Activated CD8-positive, alpha-beta memory T cell treated with anti-CD3 and anti-CD28 coated beads, Interleukin-2, amount 10 ng/mL, durations not matched to agents 7 days and 5 days (primary cell): ENCODE measurements at places on chromosomes 1 and 21.

DNA sequence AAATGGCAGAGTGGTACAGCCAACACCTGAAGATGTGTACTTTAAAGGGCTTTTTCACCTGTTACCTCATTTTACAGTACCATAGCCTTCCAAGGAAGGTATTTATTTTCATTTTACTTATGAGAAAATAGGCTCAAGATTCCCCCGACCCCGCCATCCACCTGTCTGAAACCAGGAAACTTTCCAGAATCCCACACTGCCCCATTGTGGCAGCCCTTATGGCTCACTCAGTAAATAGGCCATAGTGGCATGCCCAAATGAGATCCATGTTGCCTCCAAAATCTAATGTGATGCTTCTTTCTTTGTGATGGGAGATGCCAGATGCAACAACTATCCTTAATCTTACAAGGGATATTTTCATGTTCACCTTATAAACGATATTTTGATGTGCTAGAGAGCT lies 97.8 kb downstream of the EBNA1BP2 start:
- no peak for DNase-seq

- no peak for DNase-seq
These were observed 234.1 kb upstream of the VAMP3 start for GRCh38 chr1:7536891-7537591.

GRCh38 chr1:236636017-236636416 lies 31.7 kb upstream of the HEATR1 start:
- DNase-seq = no peak

DNA sequence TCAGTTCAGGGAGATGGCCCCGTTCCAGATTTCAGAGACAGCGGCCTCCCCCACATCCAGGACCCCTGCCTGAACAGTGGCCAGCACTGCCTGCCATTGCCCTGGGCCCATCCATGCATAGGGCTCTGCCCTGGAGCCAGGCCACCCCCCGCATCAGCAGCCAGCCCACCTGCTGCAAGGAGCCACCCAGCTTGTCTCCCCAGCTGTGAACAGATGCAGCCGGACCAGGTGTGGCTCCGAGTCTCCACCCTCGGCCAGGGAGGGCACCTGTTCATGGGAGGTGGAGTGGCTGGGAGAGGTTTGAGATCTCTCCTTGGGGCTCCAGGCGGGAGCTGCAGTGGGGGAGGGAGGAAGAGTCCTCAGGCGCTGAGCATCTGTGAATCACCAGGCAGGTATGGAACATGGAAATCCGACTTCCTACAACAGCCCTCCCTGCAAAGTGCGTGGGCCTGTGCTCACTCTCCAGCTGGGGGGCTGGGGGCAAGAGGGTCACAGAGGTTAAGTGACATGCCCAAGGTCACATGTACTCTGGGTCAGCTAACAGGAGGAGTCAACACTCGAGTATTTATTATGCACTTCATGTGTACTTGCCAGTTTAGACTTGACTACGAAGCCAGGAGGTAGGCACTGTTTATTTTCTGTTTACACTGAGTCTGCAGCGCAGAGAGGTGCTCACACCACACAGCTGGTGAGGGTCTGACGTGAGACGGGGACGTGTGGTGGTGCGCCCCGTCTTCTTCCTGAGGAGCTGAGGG lies 4.8 kb upstream of the HES5 start:
- DNase-seq = no peak

DNA sequence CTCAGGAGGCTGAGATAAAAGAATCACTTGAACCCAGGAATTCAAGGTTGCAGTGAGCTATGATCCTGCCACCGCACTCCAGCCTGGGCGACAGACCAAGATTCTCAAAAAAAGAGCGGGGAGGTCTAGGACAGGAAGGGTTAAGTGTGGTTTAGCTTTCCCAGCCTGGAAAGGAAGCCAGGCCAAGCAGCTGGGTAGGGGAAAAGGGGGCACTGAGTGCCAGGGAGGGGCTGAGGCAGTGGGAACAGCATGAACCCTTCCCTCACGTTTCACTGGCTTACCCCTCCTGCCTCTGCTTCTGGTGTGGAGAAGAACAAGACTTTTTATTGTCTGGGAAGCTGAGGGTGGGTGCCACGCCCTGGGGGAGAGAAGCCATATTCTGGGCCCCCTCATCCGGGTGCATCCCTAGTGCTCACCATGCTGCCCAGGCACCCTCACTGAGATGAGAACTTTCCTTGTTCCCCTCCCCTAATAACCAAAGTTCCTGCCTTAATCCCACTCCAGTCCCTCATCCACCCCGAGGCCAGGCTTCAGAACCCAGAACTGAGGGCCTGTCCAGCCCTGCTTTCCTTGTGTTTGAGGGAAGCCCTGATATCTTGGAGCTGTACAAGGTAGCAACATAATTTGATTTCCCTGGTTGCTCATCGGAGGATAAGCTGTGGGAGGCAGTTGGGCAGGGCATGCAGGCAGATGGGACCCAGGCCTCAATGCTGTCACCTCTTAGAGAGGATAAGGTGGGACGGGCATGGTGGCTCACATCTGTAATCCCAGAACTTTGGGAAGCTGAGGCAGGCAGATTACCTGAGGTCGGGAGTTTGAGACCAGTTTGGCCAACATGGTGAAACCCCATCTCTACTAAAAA lies 2.0 kb upstream of the LMNA start:
- no peak for DNase-seq

DNA sequence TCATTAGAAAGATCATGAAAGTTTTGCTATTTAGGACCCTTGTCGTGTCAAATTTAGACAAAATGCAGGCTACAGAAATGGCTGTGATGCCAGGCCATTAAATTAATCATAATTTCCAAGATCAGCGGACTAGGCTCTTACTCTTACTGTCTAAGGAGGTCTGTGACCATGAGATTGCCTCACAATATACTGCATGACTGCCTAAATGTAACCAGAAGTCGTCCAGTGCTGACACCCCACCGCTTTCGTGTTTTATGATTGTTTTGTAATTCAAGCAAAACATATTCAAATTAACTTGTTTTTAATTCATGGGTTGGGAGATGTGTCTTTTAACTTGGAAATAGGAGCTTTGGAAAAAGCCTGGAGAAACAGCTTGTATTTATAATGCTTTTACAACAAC lies 947.5 kb downstream of the BRINP3 start:
- DNase-seq = no peak

DNA sequence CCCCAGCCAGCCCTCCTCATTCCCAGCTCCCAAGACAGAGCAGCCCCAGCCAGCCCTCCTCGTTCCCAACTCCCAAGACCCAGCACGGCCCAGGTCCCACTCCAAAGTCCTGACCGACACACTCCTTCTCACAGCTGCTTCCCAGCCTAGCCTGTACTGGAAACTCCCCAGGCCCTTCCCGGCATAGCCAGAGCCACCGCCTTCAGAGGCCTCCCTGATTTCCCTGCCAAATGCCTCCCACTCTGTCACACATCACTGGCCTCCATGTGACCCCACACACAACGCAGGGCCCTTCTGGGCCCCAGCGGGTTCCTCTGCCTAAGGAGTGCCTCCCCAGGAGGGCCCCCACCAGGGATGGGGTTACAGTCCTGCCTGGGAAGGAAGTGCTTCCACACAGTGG lies 2.8 kb downstream of the UBE2J2 start:
- DNase-seq = no peak

GRCh38 chr1:155574077-155574476 lies 11.5 kb upstream of the ASH1L start:
- DNase-seq = no peak

DNA sequence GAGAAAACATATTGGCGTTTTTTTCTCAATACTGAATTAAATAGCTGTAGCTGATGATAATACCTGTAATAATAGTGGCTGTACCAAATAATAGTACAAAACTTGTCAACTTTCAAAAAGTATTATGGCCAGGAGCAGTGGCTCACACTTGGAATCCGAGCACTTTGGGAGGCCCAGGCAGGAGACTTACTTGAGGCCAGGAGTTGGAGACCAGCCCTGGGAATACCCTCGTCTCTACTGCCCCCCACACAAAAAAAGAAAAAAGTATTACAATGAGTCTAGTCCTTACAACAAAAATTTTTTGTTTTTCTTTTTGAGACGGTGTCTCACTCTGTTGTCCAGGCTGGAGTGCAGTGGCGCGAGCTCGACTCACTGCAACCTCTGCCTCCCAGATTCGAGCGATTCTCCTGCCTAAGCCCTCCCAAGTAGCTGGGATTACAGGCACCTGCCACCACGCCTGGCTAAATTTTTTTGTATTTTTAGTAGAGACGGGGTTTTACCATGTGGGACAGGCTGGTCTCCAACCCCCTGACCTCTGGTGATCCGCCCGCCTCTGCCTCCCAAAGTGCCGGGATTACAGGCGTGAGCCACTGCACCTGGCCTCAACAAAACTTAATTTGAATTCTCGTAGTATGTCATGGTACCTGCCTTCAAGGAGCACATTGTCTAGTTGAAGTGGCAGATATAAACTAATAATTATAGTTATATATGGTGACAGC lies 1.4 kb downstream of the RBBP4 start:
- no peak for DNase-seq
